NCI-H2171 (cell line): ENCODE measurements at places on chromosomes 2 and 18.

GRCh38 chr2:169653636-169654035, 40.6 kb downstream of the CFAP210 start:
- no peak for DNase-seq

GRCh38 chr2:59875836-59876235, 677.6 kb downstream of the BCL11A start:
- no peak for DNase-seq

GRCh38 chr2:49827366-49827765, 673.1 kb upstream of the FSHR start:
- DNase-seq: no peak

DNA sequence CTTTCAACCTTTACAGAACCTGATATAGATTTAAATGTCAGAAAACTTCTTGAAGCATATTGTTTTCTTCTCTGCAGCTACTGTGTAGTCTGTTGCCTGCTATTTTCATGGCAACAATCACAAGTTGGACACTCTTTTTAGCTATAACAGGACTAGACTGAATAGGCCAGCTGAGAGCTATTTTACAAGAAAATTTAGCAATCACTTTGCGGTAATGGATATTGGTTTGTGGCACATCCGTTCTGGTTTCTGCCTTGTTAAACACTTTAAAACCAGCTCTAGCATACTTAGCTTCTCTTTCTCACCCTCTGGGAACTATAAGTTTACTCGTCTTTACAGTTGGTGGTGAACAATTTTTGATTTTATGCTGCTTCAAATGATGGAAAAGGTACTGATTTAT, 125.7 kb downstream of the MAP2 start:
- DNase-seq: no peak

GRCh38 chr2:23563673-23564614, 179.0 kb downstream of the KLHL29 start:
- DNase-seq: no peak

DNA sequence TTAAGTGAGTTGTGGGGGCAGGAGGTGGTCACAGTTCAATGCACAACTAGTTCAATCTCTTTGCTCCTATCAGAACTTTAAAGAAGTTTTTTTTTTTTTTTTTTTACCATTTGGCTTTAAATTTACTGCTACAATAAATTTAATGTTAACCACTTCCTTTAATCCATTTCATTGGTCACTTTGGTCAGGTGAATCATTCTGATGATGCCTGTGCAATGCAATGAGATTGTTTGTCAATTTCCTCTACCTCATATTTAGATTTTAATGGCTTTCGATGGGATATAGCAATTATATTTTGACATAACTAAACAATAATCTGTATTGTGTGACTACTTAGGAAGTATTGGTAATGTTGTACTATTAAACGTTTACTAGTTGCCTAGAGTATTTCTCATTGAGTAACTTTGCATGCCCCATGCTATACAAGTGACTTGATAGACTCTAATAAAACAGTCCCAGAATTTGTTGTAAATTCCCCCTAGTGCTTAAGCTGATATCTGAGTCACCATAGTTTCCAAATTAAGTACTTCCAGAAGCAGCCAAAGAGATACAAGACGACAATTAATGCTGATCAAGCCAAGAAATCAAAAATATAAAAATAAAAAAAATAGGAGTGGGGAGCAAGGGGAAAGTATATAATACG, 52.9 kb upstream of the SERPINB2 start:
- no peak for DNase-seq

DNA sequence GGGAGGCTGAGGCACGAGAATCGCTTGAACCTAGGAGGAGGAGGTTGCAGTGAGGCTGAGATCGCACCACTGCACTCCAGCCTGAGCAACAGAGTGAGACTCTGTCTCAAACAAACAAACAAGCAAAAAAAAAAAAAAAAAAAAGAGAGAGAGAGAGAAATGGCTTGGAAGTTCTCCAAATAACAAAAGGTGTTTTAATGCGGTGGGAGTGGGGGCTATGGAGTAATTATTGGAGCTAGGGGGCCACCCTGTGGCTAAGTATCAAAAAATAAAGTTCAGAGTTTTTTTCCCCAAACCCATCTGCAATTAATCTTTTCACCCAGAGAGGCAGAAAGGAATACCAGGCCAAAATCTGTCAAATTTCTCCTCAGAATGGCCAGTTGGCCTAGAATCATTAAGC, 23.0 kb upstream of the CEP68 start:
- peak; percentile 12 for DNase-seq

GRCh38 chr2:67656875-67657274, 259.7 kb downstream of the ETAA1 start:
- DNase-seq: no peak

GRCh38 chr2:234722176-234722575, 225.3 kb upstream of the ARL4C start:
- DNase-seq: no peak

- peak; percentile 40 for DNase-seq
These were observed 32.2 kb downstream of the TMEFF2 start for GRCh38 chr2:192162392-192163042.

DNA sequence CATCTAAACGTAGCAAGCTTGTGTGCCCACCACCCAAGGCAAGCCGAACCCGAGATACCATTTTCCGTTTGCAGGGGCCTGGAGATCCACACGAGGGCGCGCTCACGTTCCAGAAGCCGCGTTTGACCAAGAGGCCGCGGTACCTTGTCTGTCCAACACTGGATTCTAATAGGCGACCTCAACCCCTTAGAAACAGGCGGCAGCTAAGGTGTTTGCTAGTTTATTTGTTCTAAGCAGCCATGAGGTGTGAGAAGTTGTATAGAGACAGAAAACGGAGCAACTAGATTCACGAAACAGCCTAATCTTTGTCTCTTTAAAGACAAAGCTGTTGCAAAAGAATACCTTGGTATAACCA, 4.2 kb downstream of the HOXD11 start:
- DNase-seq: peak; percentile 39

DNA sequence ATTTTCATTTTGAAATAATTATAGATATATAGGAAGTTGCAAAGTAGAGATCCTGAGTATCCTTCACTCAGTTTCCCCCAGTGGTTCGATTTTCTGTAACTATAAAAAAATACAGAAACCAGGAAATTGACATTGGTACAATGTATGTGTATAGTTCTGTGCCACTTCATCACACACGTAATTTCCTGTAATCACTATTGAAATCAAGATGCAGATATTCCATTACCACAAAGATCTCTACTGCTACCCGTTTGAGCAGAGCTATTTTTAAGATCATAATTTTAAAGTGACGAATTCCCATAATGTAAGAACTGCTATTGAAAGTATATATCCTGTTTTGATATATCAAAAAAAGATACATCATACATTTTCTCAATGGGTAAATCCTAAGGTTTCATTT, 142.3 kb downstream of the BABAM2 start:
- no peak for DNase-seq

- DNase-seq: no peak
These were observed 93.1 kb downstream of the GYPC start for GRCh38 chr2:126748929-126749518.

DNA sequence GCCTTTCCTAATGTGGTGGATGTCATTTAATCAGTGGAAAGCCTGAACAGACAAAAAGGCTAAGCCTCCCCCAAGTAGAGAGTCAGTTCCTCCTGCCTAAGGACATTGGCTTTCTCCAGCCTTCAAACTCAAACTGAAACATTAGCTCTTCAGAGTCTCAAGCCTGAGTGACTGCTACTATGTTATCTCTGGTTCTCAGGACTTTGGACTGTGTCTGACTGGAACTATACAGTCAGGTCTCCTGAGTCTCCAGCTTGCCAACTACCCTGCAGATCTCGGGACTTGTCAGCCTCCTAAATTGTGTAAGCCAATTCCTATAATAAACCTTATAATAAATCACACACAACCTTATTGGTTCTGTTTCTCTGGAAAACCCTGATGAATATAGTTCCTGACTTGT, 12.6 kb downstream of the HYCC2 start:
- DNase-seq: no peak

- DNase-seq: no peak
These were observed 88.5 kb downstream of the EIPR1 start for GRCh38 chr2:3289171-3289515.

- no peak for DNase-seq
These were observed 488.8 kb upstream of the FSHR start for GRCh38 chr2:49643149-49643548.

DNA sequence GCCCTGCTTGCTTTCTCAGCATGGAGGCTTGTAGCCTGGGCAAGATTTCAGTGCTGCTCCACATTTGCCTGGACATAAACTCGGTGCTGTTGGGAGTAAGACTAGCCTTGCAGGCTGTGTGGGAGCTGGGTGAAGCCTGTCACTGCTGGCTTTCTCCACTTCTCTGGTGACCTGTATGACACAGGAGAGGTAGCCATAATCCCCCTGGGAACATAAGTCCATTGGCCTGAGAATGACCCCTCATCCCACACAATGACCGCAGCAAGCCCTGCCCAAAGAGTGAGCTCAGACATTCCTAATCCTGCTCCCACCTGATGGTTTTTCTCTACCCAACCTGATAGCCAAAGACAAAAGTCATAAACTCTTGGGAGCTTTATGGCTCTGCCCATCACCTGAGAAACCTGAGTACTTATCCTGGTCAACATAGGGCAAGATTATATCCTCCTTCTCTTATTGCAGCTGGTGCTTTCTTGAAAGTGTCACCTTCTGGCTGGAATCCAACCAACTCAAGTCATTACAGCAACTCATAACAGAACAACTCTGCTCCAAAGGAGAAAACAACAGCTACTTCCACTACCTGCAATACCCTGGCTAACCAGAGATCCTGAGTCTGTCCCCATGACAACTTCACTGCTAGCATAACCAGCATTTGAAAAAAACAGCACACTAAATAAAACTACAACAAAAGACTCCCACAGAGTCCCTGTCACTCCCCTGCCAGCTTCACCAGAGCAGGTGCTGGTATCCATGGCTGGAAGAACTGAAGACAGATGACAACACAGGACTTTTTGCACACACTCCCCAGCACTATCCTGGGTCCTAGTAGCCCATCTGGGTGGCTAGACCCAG, 834.4 kb upstream of the DDX18 start:
- no peak for DNase-seq

GRCh38 chr2:176473177-176473576, 203.9 kb downstream of the MTX2 start:
- peak; percentile 93 for DNase-seq

GRCh38 chr18:79771446-79772107, 26.2 kb upstream of the KCNG2 start:
- DNase-seq: no peak

GRCh38 chr18:29074147-29074546, 897.2 kb upstream of the CDH2 start:
- DNase-seq: no peak

DNA sequence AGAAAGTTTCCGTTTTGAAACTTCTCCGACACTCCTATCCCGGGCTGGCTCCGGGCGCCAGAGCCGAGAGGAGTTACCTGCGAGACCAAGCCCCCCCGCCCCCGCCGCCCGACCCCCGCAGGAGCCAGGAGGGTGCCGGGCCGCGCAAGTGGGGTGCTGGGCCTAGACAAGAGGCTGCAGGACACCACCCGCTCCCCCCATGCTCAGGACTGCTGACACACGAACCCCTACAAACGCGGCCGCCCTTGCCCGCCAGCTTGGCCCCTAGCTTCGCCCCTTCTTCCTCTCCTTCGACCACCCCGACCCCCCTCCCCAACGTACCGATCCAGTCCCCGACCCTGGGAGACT, 497 bp downstream of the PLA2R1 start:
- no peak for DNase-seq

GRCh38 chr2:240639566-240639965, 14.3 kb downstream of the GPR35 start:
- no peak for DNase-seq

GRCh38 chr2:225052703-225053102, 10.4 kb upstream of the DOCK10 start:
- DNase-seq: no peak

GRCh38 chr2:171554991-171555615, 32.8 kb downstream of the CYBRD1 start:
- no peak for DNase-seq

DNA sequence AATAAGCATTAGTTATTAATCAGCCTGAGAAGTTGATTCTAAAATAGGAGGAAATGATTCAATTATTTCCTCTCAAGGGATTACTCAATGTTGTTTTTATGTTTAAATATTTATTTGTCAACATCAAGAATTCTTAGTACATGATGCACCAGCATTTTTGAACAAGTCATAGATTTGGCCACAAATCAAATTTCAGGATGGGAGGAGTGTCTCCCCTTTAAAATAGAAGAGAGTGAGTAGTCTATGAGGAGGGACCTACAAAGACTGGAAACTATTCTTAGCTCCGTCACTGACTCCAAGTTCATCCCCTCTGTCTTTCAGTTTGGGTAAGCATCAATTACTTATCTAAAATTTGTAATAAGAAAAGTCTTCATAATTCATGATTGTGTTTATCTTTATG, 18.6 kb upstream of the IL18R1 start:
- no peak for DNase-seq

GRCh38 chr2:33354981-33355380, 121.5 kb upstream of the RASGRP3 start:
- no peak for DNase-seq

GRCh38 chr2:216315802-216316603, 56.3 kb downstream of the MARCHF4 start:
- no peak for DNase-seq

- DNase-seq: no peak
These were observed 387.6 kb downstream of the DCDC2C start for GRCh38 chr2:4090668-4091630.

DNA sequence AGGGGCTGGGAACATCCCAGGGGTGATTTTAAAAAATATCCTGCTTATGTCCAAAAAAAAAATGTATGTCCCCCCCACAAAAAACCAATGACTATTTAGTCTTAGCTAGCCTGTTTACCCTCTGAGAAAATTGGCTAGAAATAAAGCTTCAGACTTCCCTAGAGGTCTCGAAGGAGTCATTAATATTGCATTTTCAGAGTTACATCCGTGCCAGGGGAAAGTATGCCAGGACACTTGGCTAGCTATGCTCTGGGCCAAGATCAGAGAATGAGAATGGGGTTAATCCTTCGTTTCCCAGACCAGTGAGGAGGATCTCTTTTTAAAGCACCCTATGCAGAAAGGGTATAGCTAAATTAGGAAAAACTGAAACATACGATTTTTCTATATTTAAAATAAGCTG, 183.6 kb downstream of the MC4R start:
- no peak for DNase-seq

- peak; percentile 50 for DNase-seq
These were observed 84.6 kb downstream of the NRP2 start for GRCh38 chr2:205766779-205767359.

- no peak for DNase-seq
These were observed 333.5 kb downstream of the IRS1 start for GRCh38 chr2:226466124-226466523.

GRCh38 chr18:39299152-39299551, 1733.6 kb upstream of the CELF4 start:
- no peak for DNase-seq

DNA sequence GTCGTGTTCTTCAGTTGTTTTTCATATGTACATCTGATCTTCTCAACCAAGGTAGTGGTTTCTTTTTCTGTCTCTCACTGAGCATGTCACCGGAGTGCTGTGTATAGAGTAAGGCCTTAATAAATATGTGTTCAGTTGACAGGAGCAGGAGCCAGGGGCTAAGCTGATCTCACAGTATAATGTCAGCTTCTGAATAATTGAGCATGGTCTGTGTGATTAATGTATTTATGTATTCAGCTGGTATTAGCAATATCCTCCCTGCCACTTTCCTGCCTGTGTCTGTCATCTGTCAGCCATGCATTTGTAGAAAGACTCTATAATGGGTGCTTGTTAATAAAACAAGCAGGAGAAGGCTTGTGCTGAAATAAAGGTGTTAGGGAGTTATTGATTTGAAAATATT, 198.9 kb downstream of the ADCYAP1 start:
- no peak for DNase-seq
